ENCODE measurements at places on chromosomes 5 and 9.

- DNase-seq, result no peak
These were observed 243.4 kb upstream of the KLF4 start for GRCh38 chr9:107732781-107733522.

GRCh38 chr5:149807614-149808013 lies 77.5 kb downstream of the PPARGC1B start:
- DNase-seq, result no peak

GRCh38 chr5:56814963-56815657 lies at the start of gene MAP3K1:
Gene MAP3K1 (plus strand): TSS chr5:56815549. CDS start chr5:56815574, 25 bp downstream.
- DNase-seq, result peak; percentile 73

- DNase-seq, result no peak
These were observed 18.6 kb upstream of the SUSD1 start for GRCh38 chr9:112193572-112194288.

DNA sequence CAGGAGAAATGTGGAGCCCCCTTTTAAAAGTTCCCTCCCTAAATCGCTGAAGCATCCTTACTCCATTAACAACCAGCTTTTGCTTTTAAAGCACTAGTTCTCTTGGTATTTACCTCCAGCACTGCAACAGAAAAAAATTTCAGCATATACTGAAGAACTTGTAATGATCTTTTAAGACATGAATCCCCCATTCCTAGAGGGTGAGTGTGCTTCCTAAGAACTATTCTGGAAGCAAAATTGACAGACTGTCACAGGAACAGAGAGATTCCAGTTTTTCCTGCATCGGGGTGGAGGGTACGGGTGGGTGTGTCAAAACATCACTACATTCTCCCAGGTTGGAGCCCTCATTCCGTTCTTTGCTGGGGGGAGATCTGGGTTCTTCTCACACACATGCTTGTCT lies 151.9 kb downstream of the EBF1 start:
- DNase-seq, result no peak

DNA sequence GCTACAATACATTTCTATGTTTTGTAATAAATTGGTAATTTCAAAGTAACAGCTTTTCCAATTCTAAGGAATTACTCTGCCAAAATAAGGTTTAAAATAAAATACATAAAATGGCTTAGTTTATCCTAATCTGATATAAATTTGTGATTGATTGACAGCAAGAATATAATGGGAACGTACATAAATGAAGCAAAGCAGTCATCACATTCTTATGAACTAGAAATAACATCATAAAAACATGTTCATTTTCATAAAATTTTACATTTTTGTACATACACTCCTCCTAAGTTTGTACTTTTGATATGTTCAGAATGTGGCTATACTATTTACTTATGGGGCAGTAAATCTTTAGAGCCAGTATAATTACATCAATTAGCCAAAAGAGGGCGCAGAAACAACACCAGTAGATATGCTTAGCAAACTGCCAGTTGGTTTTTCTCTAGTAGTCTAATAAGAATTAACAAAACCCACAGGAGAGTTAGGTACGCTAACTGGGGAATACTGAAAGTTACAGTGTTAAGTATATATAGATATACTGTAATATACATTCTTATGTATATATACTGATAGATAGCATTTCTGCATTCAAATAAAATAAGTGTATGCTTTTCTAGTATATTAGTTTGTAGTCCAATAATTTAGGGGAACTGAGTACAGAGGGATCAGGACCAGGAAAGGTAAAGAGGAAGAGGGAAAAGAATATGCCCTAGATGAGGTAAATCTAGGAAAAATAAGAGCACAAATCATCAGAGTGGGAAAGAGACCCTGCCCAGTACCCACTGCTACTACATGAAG lies 76.8 kb downstream of the ZDHHC21 start:
- no peak for DNase-seq

DNA sequence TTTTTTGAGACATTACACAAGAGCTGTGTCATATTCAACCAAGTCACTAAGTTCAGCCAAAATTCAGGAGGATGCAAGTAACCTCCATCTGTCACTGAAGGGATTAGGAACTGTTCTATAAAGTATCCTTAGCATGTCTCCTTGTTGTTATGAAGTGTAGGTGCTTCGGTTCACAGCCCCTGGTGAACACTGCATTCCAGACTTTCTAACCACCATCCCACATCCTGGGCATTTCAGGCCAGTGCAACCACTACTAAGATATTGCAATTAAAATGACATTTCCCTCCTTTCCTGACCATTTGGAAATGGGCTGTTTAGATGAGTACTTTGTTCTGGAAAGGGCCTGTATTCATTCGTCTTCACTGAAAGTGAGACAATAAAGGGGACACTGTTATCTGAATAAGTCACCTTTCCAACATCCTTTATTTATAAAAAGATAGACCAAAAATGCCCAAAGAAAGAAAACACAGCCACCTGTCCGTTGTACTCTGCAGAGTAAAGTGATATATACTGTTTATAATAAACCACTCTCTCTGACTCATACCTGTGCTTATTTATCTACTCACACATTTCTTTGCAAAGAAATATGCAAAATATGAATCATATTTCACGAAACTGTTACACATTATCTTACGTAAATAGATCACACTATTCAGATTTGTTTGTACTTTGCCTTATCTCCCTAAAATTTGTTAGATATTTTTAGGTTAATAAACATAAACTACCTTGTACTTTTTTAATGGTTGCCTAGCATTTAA lies 861.9 kb downstream of the CDH18 start:
- no peak for DNase-seq

- no peak for DNase-seq
These were observed 347.0 kb upstream of the ADAMTSL1 start for GRCh38 chr9:18126831-18127498.

GRCh38 chr9:86807367-86807976 lies 139.8 kb downstream of the GAS1 start:
- DNase-seq, result no peak

DNA sequence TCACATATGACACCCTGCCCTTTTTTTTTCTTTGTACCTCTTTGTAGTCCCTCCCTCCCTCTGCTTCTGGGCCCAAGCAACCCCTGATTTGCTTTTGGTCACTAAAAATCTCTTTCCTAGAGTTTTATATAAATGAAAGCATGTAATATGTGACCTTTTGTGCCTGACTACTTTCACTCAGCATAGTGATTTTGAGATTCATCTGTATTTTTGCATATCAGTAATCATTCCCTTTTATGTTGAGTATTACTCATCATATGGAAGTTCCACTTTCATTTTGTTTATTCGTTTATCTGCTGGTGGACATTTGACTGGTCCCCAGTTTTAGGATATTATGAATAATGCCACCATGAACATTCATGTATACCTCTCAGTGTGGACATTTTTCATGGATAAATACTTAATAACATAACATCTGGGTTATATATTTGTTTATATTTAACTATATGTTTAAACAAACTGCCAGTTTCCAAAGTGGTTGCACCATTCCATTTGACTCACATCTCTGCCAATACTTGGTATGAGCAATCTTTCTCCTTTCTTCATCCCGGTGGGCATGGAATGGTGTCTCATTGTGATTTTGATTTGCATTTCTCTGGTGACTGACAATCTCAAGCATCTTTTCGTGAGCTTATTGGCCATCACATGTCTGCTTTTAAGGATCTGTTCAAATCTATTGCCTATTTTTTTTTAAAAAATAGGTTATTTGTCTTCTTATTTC lies 115.7 kb upstream of the S1PR3 start:
- DNase-seq, result no peak

GRCh38 chr5:104186510-104186909 lies 623.9 kb upstream of the NUDT12 start:
- DNase-seq, result no peak

GRCh38 chr5:107047048-107047447 lies 623.7 kb downstream of the EFNA5 start:
- no peak for DNase-seq

- no peak for DNase-seq
These were observed 640.0 kb downstream of the RAB3C start for GRCh38 chr5:59222687-59223511.

DNA sequence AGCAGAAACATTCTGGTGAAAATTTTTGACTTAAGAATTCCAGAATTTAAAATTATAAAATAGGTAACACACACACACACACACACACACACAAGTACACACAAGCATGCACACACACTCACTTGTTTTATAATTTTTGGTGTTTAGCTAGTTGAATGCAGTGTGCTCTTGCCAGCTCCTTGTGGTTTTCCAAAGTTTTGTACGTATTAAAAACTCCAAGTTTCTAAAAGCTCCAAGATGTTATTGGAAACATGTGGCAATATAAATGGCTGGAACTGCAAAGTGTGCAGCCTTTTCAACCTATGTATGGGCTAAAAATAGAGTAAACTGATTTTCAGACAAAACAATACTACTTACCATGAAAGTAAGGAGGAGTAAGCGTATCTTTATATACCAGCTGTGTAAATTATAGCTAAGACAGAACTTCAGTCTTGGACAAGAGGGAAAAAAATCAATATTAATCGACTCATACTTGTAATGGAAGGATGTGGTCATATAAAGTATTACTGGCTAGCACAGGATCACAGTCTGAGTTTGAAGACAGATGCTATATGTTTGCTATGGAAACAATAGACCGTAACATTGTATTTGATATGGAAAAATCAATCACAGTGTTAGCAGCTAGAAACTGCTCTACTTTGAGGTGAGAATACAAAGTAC lies 727.1 kb upstream of the GRAMD2B start:
- DNase-seq, result no peak

GRCh38 chr9:135330307-135330631 lies 149.3 kb upstream of the PPP1R26 start:
- no peak for DNase-seq

- DNase-seq, result no peak
These were observed 104.8 kb downstream of the GABBR2 start for GRCh38 chr9:98603821-98604383.

- DNase-seq, result no peak
These were observed 47.3 kb downstream of the MED27 start for GRCh38 chr9:132032238-132032950.

GRCh38 chr9:90857855-90858254 lies 56.2 kb downstream of the SYK start:
- no peak for DNase-seq

DNA sequence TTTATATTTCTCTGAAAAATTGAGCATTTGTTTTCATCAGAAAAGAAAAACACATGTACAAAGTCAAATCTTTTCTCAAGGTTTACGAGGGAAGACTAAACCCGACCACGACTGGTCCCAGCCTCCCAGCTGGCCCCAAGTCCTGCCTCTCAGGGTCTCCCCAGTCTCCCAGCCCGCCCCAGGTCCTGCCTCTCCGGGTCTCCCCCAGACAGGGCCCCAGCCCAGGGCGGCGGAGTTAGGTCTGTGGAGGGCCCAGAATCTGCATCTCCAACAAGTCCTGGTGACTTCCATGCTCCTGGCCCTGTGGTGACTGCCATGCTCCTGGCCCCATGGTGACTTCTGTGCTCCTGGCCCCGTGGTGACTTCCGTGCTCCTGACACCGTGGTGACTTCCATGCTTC lies 359.9 kb downstream of the IRX2 start:
- DNase-seq, result no peak

Data from T-helper 22 cell (primary cell).